ENCODE measurements at places on chromosomes 1 and 21.

- peak; percentile 25 for DNase-seq
Measured at GRCh38 chr1:172704420-172705210, 45.7 kb downstream of the FASLG start.

DNA sequence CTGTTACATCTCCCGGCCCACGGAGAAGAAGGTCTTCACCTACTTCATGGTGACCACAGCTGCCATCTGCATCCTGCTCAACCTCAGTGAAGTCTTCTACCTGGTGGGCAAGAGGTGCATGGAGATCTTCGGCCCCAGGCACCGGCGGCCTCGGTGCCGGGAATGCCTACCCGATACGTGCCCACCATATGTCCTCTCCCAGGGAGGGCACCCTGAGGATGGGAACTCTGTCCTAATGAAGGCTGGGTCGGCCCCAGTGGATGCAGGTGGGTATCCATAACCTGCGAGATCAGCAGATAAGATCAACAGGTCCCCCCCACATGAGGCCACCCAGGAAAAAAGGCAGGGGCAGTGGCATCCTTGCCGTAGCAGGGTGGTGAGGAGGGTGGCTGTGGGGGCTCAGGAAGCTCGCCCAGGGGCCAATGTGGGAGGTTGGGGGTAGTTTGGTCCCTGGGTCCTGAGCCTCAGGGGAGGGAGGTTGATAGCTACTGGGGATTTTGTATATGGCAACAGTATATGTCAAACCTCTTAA, 2.3 kb downstream of the GJB4 start:
- DNase-seq, result no peak

- DNase-seq, result no peak
Measured at GRCh38 chr1:2504225-2504948, 22.0 kb downstream of the PANK4 start.

- DNase-seq, result no peak
Measured at GRCh38 chr1:240706150-240706935, 94.4 kb upstream of the GREM2 start.

- no peak for DNase-seq
Measured at GRCh38 chr1:10899490-10900250, 103.2 kb upstream of the CASZ1 start.

DNA sequence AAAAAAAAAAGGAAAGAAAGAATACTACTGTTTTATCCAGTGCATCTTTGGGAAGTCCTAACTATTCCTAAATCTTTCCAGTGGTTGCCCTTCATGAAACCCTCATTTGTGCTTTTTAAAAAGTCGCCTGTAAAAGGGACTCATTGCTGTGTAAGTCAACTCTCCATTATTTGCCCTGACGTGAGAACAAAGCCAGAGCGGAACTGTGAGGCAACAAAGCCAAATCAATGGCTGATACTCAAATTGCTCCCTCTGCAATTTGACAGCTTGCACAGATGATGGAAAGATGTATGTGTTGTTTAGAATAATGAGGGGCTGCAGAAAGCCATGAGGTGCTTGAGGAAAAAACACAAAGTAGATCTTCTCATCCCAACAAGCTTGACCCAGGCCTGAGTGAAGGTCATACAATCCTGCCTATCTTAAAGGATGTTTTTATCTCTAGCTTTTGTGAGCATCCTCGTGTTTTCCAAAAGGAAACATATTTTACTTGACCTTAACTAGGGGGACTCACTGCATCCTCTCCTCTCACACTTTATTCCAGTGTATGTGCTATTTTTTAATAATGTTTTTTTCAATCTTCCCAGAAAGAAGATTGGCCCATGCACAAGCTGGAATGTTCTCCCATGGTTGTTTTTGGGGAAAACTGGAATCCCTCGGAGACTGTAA, 33.4 kb downstream of the SMYD2 start:
- no peak for DNase-seq

DNA sequence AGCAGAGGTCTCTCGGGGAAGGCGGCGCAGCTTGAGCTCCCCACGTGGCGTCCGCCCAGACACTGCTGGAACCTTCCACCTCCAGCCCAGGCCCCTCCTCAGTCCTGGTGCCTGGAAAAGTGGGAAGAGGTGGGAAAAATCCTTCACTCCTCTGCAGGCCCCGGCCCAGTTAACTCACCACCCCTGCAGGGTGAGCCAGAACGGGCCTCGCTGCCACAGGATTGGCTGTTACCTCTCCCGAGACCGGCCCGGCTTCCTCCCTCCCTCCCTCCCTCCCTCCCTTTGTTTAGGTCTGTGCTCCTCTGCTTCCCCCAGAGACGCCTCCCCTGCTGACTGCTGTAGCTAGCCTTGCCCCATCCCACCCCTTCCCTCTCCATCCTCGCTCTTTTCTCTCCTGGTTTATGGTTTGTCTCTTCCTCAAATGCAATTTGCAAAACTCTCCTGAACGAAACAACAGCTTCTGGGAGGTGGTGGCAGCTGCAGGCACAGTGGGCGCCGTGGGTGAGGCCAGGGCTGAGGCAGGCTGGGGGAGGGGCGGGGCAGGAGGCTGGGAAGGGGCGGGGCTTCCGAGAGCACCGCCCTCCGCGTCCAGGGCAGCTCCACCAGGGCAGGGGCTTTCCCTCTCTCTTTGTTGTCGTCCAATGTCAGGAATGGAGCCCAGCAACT, 6.5 kb downstream of the CAPN9 start:
- peak; percentile 27 for DNase-seq

DNA sequence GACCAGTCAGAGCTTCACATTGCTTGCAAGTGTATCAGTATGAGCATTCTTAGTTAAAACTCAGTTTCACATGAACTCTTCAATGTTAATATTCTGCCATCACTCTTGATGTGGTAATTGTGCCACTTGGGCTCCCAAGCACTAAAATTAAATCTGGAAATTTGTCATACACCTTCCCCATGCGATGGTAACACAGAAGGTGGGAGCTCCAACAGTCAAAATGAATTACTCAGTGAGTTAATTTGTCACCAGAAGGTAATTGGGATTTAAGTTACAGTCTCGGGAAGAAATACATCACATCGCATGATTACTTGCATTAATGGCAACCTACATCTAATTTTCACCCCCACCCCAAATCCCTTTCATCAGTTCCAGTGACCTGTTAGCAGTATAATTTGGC, 376.5 kb upstream of the DAB1 start:
- no peak for DNase-seq

GRCh38 chr1:30684259-30684658, 39.1 kb downstream of the MATN1 start:
- DNase-seq, result no peak

- DNase-seq, result peak; percentile 45
Measured at GRCh38 chr1:21586846-21587601, 77.8 kb downstream of the ALPL start.

DNA sequence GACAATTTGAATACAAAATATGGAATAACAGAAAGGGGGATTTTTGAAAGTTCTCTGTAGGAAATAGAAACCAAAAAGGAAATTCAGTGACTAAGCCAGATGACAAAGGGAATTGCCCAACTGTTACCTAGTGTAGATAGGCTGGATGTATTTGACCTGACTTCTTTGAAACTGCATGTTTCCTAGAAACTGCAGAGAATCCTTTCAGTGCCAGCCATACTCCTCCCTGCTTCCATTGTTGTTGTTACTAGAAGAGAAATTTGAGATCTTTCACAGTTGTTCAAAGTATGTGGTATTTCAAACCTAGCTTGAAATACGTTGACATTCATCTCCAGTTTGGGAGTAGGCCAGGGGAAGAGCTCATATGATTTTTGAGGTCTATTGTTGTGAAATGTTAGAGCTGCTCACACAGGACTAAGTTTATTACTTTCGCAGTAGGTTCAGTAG, 1.8 kb upstream of the GBP5 start:
- peak; percentile 66 for DNase-seq

- no peak for DNase-seq
Measured at GRCh38 chr21:16695074-16695473, 817.8 kb upstream of the CXADR start.

GRCh38 chr1:6007318-6008083, 15.3 kb upstream of the NPHP4 start:
- DNase-seq, result no peak

DNA sequence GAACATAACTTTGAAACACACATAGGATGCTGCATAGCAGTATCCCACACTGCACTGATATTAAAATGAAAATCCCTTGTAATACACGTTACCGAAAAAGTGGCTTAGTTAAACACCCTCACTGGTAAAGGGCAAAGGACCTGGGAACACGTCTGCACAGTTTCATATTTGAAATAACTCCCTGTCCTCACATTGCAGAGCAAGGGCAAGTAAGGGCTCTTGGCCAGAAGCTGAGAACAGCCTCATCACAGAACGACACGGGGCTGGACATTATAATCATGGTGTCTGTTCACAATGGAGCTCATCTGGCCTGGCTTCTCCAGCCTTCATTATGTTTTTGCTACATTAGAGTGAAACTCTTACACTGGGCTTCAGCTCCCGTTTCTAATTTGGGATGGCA, 207.0 kb downstream of the PCP4 start:
- no peak for DNase-seq

DNA sequence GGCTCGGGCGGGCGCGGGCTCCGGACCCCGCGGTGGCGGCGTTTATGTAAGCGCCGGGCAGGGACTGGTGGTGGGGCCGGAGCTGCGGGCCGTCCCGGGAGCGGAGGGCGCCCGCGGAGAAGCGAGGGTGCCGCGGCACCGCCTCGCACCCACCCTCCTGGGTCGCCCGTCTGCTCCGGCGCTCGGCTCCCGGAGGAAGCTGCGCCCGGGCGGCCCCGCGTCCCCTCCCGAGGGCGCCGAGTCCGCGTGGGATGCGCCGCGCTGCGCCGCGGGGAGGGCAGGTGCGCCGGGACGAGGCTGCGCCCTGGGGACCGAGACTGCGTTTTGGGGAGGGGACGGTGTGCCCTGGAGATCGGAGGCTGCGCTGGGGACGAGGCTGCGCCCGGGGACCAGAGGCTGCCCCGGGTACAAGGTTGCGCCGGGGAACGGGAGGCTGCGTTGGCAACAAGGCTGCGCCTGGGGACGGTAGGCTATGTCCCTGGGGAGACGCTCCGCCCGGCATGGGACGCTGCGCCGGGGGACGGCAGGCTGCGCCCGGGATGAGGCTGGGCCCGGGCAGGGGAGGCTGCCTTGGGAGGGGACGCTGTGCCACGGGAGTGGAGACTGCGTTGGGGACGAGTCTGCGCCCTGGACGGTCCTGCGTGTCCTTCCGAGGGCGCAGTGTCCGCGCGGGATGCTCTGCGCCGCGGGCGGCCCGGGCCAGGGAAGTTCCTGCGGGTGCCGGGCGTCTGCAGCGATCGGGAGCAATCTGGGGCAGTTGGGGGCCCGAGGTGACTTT, 627 bp downstream of the ADARB1 start:
- no peak for DNase-seq

GRCh38 chr1:172809750-172810149, 150.8 kb downstream of the FASLG start:
- DNase-seq, result peak; percentile 56

- DNase-seq, result peak; percentile 98
Measured at GRCh38 chr1:226034482-226034881, 28.0 kb upstream of the H3-3A start.

DNA sequence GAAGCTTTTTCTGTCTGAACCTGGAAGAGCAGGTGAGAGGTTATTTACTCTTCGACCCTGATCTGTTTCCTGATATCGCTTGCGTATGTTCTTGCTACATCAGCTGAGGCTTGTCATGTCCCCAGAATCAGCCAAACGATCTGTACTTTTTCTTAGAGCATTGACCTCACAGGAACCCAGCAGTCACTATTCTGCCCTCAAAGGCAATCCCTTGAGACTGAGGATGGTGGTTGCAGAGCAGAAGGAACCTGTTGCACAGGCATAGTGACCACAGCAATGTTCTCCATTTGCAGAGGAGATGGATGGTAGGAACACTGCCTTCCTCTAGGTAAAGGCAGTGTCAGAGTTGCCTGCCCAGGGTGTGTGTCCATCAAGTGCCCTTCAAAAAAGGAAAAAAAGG, 11.3 kb upstream of the LACTBL1 start:
- no peak for DNase-seq

DNA sequence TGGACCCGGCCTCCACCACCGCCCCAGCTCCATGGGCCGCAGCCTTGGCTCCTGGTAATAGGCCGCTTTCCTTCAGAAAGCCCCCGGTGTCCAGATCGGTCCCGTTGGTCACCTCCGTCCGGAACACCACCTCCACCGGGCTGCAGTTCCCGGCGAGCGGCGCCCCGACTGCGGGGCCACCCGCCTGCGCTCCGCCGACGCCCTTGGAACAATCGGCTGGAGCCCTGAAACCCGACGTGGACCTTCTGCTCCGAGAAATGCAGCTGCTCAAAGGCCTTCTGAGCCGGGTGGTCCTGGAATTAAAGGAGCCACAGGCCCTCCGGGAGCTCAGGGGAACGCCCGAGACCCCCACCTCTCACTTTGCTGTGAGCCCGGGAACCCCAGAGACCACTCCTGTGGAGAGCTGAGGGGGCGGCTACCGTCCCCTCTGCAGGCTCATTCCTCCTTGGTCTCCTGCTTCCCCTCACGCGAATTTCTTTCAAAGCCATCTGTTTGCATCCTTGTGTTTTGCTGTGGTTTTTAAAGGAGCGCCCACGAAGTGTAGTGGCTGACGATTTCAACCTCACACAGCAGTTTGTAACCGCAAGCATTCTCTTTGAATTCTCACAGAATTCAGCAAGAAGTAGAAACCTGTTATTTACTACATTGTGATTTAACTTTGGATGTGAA, 6.0 kb downstream of the FCRLB start:
- DNase-seq, result peak; percentile 84

- no peak for DNase-seq
Measured at GRCh38 chr1:183739082-183739481, 65.8 kb upstream of the RGL1 start.

- peak; percentile 55 for DNase-seq
Measured at GRCh38 chr1:8989821-8990220, 36.4 kb downstream of the SLC2A7 start.

DNA sequence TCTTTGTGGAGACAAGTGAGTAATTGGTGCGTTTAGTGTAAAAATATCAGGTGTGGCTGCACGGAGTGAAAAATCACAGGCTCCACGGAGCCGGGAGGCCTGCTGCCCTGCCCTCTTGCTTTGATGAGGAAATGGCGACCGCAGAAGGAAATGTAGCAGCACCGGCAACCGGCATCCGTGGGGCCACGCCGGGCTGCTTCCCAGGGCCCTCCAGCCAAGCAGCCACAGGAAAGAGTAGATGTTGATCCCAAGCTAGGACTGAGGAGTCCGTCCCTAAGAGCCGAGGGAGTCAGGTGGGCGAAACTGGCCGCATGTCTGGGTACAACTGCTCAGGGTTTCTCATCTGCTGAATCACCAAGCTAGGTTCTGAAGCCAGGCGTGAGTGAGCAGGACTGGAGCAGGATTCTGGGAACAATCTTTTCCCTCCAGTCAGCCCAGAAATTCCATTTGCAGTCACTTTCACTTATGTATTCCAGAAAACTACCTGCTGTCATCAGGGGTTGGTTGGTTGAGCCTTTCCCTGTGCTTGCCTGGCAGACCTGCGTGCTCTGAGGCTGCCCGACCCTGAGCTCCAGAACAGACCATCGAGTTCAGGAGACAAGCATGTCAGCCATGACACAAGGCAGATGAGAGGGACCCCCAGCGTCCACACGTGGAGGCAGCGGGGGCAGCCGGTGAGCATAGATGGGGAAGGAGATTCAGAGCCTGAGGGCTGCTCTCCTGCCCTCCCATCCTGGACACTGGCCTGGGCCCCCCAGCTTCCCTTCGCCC, 5.8 kb upstream of the ITGB2 start:
- no peak for DNase-seq
